Cerebellum (tissue), 4 donors: ENCODE measurements at places on chromosomes 13 and 19. TPM values are rescaled to one million over a fixed set of nuclear protein-coding genes. Genes with fewer than 3 reads are reported as not detected.

Gene SIGLEC12
- 0.18 TPM for total RNA-seq

Gene PSG3
- 0.36 TPM for total RNA-seq

Gene CYP4F8
- not detected for total RNA-seq

DNA sequence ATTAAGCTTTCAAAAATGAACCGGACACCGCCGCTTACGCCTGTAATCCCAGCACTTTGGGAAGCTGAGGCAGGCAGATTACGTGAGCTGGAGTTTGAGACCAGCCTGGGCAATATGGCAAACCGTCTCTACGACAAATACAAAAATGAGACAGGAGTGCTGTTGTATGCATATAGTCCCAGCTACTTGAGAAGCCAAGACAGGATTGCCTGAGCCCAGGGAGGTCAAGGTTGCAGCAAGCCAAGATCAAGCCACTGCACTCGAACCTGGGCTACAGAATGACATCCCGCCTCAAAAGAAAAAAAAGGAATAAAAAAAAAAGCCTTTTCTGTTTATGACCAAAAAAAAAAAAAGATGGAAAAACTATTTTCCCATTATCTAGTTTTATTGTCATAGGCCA is 96.4 kb downstream of the RBM26 start:
- DNase-seq: no peak

GRCh38 chr19:14085309-14085995 is at the start of gene C19orf67:
TSS of gene C19orf67 (minus strand) at chr19:14085783. CDS start at chr19:14085627, 156 bp downstream.
- DNase-seq: no peak

Gene ZNF610
- 20.0 TPM for total RNA-seq

Gene ZNF584
- 18.9 TPM for total RNA-seq

Gene KLK2
- total RNA-seq: 0.09 TPM

DNA sequence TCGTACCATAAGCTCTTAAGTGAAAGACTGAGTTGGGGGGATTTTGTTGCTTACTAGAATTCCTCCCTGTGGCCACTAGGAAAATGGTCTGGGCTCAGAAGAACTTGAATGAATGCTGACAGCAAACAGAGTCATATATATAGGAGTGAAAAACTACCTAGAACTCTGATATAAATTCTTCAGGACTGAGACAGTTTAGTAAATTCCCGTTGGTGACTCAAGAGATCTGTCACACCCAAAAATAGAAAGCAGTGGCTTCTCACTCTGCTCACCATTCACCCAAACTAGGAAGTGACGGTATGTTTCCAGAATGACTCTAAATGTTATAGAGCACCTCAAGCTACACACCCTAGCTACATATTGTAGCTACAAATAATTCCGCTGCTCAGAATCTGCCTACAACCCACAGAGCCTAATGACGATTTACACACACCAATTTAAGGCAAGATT is 116.2 kb downstream of the TBC1D4 start:
- no peak for DNase-seq

Gene JAK3
- total RNA-seq: 2.6 TPM

- DNase-seq: peak; percentile 71
Measured at GRCh38 chr19:16771618-16772017, 52.0 kb downstream of the NWD1 start.

- no peak for DNase-seq
Measured at GRCh38 chr13:44026194-44026593, 146.5 kb downstream of the LACC1 start.

GRCh38 chr13:49567491-49567890 is 17.9 kb downstream of the RCBTB1 start:
- no peak for DNase-seq

Gene UBE2L5
- 0.64 TPM for total RNA-seq

DNA sequence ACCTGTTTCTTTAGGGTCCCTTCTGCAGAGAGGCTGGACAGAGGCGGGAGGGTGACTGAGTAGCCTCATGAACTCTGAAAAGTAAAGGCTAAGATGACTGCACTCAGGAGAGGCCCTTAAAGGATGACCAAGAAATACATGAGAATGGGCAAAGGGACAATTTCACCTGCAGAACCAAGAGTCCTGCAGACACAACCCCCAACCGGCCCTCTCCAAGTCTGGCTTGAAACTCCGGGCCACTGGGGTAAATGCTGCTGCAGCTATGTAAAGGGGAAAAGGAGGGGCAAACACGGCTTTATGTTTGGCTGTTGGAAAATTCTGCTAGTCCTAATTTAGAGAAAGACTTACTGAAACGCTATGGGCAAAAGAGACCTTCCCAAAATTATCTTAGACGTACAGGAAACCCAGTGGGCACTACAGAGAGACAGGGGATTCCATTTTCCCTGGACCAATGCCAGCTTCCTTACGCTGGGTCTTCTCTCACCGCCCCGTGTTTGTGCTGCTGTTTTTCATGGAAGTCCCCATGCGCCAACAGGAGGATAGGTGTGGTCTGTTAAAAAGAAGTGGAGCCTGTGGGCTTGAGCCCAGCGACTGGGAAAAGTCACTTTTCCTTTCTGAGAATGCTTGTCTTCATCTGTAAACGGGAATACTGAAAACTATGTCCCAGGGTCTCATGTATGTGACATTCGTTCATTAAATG is 10.6 kb downstream of the COL4A2 start:
- no peak for DNase-seq

DNA sequence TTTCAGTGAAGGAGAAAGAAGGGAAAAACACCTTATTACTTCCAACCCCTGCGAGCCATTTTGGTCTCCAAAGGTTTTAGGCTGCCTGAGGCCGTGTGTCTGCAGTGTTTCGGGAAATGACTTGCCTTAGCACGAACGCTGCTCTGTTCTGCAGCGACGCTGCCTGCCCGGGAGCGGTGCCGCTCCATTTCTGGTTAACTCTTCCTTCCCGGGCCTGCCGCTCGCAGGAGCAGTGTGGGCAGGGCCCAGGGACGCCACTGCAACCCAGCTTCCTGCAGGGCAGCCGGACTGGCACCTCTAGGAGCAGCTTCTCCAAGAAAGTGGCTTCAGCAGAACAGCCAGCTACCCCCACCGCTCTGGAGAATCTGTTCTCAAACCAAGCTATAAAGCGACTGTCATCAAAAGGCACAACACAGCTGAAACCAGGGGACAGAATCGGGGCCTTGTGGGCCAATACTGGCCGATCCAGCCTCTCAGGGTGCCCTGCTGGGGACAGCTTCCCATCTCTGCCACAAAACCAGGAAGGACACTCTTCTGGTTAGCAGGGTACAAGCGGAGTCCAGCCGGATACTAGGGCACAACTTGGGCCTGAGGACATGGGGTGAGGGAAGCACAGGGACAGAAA is 72.2 kb downstream of the KCTD15 start:
- DNase-seq: peak; percentile 63

GRCh38 chr19:16327501-16327900 is 2.9 kb downstream of the KLF2 start:
- DNase-seq: no peak

Gene SHISA2
- total RNA-seq: 12.6 TPM

DNA sequence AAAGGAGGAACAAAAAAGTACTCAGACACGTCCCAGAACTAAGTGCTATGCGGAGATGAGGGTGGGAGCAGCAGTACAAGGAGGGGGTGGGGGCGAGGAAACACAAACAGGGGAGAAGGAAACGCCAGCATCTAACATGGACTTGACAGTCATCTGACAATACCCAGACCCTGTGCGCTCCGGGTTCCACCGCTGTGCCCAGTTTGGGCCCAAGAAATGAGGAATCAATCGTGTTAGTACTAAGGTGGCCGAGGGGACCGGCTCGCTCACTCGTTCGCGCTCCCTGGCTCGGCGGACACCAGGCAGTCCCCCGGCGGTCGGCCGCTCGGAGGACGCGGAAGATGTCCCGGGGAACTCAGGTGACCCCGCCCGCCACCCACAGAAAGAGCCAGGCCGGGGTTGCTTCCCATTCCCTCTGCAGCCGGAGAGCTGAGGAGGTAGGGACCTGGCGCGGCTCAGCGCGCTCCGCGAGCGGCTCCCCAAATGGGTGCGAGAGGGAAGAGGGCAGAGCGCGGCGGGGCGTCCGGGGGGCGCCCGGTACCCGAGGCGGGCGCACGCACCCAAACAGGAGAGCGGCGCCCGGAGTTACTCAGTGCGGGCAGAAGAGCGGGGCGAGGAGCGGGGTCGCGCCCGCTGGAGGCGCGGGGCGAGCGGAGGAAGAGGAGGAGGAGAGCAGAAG is 616 bp downstream of the TSHZ3 start:
- DNase-seq: no peak

DNA sequence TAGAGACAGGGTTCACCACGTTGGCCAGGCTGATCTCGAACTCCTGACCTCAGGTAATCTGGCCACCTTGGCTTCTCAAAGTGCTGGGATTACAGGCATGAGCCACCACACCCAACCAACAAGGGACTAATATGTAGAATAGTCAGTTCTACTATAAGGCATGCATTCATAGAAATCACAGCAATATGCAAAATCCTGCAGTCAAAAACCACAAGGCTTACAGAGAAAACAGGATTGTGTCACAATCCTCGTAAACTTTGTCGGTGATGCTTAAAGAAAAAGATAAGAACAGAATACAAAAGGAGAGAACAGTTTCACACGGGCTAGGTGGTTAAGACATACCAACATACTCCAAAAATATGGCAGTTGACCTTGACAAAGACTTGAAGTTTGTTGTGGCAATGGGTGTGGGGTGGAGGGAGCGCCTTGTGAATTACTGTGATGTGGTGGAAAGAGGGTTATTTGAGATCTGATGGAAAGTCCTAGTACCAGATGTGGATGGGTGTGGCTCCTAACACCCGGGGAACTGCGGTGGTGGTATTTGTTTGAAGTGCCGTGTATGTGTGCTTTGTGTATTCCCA is 12.4 kb downstream of the NOSIP start:
- DNase-seq: no peak

Gene SIGLEC8
- 0.82 TPM for total RNA-seq

- no peak for DNase-seq
Measured at GRCh38 chr19:30444253-30444671, 72.1 kb downstream of the ZNF536 start.

DNA sequence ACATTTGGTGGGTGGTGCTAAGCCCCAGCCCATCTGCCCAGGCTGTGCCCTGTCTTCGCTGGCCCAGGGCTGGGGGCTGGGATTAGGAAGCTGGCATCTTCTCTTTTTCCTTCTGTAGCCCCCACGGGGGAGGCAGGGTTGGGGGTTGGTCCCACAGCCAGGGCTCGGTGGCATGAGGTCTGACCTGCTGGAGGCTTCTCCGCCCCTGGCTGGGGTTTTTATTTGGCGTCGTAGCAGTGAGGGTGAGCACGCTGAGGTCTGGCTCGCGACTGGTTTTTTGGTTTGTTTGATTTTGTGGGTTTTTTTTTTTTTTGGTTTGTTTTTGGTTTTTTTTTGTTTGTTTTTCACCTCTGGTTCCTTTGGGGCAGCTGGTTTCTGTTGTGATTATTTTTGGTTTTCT is 14.7 kb downstream of the ZNF574 start:
- no peak for DNase-seq

Gene AXL
- 10.6 TPM for total RNA-seq

- DNase-seq: peak; percentile 81
Measured at GRCh38 chr19:9796113-9796773, 22.6 kb downstream of the FBXL12 start.

Gene ZIC5
- 33.5 TPM for total RNA-seq

DNA sequence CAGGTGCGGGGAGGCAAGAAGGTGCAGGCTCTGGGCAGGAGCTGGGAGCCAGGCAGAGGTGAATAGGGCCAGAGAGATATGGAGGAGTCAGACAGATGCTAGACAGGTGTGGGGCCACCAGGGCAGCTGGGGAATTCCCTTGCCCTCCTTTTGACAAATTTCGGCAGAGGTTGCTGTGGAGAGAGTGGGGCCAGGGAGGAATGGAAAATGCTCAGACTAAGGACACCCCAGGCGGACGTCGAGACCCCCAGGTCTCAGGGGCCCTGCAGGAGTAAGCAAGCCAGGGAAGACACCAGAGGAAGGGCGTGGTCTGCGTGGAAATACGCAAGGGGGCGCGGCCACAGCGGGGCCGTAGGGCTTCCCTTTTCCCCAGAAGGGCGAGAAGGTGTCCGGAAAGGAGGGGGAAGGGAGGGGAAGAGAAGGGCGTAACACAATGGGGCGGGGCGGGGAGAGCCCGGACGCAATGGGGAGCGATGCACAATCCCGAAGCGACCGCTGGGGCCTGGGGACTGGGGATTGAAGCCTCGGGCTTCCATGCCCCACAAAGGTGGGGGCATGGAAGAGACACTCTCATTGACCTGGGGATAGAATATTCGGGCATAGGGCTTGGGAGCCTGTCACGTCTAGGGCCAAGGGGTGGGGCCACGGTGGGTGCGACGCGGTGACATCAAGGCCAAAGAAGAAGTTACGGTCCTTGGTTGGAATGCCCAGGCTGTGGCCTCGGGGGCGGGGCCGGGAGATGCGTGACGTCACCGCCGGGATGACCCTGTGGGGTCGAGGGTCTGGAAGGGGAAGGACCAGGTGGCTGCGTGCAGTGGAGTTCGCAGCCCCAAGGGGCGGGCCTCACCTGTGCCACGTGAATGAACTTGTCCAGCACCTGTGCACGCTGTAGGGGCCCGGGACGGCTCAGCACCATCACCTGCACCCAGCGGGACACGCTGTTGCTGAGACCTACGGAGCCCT is 8.2 kb downstream of the RASGRP4 start:
- DNase-seq: peak; percentile 40

- DNase-seq: no peak
Measured at GRCh38 chr19:50753879-50754278, 16.4 kb upstream of the GPR32 start.

GRCh38 chr19:6866741-6867151 is 20.6 kb upstream of the ADGRE1 start:
- DNase-seq: no peak

Gene MAP4K1
- 0.27 TPM for total RNA-seq

- no peak for DNase-seq
Measured at GRCh38 chr13:19050901-19051300, 130.7 kb downstream of the TUBA3C start.

GRCh38 chr19:56403261-56403660 is 871 bp upstream of the ZNF583 start:
- no peak for DNase-seq

DNA sequence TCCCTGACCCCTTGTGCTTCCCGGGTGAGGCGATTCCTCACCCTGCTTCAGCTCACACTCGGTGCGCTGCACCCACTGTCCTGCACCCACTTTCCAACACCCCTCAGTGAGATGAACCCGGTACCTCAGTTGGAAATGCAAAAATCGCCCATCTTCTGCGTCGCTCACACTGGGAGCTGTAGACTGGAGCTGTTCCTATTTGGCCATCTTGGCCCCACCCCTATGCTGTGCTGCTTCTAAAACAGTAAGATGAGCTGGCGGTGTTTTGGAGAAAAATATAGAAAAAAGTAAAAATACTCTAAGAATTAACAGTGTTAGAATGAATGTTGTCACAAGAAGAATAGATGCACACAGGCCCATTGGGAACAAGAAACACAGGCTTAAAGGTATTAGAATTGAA is 92.5 kb downstream of the ITGBL1 start:
- no peak for DNase-seq

DNA sequence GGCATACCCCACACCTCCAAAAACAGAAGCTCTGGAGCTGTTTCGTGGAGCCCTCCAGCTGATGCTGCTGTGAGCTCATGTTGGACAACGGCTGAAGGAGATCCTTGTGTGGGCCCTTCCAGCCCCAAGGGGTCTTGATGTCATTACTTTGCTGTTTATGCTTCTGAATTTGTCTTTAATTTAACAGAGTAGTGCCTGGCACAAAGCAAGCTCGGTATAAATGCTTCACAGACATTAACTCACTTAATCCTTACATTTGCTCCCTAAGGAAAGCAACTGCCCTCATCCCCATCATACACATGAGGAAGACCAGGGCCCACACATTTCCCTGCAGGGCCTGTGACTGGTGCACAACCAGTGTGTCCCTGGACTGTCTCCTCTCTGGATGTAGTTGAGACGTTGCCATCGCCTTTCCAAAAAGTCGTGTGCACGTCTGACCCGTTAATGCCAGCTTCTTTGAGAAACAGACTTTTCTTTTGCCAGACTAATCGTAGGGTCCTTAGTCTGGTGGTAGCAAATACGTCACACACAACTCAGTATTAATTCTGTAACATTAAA is 7.6 kb downstream of the COL4A1 start:
- no peak for DNase-seq
